ENCODE measurements at places on chromosomes 7 and 10.

DNA sequence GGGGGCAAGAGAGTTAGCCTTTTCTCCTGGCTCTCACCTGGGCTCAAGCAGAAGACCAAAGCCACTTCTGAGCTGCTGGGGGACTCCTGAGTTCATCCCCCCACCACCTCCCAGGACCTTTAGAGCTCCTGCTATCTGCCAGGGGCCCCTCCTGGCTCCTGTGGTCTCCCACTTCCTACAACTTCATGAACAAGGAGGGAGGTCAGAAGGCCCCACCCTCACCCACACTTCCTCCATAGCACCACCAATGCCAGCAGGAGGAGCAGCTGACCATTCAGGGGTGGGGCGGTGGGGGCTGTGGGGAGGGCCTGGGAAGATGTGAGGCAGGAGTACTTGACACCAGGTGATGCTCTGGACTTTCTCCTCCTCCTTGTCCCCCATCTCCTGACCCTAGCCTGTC lies 32.6 kb upstream of the ADCYAP1R1 start:
- ATAC-seq = no peak

- ATAC-seq = no peak
Measured at GRCh38 chr10:43819464-43820230, 171.0 kb upstream of the ZNF32 start.

GRCh38 chr7:2247141-2247995 lies 5.3 kb downstream of the NUDT1 start:
- ATAC-seq = no peak

DNA sequence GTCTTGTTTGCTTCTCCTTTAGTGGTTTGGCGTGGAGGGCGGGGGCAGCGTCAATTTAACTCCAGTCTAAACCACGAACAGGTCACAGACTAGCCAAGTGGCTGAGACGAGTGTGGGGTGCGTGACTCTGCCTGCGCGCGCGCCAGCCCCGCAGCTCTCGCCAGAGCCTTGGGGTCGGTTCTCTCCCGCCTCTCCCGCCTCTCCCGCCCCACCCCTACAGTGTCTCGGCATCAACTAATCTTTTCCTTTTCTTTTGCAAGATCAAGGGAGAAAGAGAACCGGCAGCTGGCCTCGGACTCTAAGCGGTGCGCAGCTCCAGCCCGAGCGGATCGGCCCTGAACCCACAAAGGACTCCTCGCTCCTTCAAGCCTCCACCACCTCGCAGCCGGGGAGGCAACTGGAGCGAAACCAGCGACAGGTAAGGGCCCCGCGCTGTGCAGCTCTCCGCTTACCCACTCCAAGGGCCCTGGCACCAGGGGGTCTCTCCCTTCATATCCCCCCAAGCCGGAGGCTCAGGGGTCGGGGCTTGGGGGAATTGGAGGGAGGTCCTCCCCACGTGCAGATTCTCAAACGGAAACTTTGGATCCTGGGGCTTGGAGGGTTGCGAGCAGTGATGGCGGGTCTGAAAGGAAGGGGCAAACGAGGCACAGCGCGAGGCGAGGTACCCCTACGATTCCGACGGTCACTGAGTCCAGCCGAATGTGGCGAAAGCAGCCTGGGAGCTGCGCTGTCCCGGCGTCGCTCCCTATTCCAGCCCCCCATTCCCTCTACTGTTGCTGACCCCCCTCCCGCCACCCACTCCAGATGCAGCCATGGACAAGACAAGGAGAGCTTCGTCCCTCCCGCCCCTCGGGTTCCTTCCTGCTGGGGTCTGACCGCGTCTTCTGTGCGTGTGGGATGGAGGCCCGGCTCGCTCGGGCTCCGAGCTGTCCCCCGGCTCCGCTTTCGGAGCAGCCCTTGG lies 829 bp downstream of the CHRM2 start:
- ATAC-seq = peak; percentile 11

DNA sequence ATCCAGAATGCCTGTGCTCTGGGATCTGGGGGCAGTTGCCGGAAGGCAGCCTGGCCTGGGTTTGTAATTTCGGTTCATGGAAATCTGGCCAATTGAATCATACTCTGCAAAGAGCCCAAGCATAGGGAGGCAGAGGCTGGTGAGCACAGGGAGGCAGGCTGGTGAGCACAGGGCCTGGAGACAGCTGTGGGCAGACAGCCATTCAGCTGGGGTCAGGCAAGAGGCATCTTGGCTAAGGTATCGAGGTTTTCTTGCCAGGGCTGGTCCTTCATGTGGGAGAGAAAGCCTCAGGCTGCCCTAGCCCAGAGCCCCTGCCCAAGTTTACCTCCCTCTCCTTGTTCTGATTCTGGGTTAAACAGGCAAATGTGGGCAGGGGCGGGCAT lies 63.7 kb upstream of the BAIAP2L1 start:
- no peak for ATAC-seq
